Anterior cingulate cortex (tissue), 58 donors: ENCODE measurements at places on chromosomes 5 and 9.

DNA sequence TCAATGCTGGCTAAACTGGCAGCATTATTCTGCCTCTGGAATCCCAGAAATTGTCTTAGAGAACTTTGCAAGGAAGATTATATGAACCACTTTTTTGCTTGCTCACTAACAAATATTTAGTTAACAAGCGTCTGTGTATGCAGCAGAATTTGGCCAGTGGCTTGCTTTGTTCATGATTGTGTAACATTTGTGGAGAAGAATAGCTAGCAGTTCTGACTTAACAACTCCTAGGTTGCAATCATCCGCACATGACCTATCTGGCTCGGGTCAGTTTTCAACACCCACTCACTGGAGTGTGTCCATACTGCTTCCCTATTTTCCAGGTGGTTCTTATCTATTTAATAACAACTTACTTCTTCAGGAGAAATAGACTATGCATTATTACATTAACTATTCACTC, 98.5 kb downstream of the SNX18 start:
- no peak for DNase-seq

DNA sequence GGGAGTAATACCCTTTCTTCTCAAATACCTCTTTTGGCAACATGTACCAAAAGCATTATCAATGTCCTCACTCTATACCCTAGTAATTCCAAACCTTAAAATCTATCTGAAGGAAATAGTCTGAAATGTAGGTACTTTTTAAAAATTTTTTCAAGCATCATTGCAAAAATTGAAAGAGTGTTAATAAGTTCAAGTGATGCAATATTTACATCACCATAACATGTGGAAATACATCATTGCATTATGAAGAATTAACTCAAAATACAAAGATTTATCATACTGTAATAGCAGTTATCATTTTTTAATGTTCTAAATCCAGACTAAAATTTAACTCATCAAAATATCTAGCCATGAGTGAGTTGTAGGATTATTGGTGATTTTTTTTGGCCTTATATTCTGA, 123.1 kb downstream of the DENND1A start:
- DNase-seq: no peak

GRCh38 chr5:41817625-41818301, 52.5 kb downstream of the OXCT1 start:
- no peak for DNase-seq

DNA sequence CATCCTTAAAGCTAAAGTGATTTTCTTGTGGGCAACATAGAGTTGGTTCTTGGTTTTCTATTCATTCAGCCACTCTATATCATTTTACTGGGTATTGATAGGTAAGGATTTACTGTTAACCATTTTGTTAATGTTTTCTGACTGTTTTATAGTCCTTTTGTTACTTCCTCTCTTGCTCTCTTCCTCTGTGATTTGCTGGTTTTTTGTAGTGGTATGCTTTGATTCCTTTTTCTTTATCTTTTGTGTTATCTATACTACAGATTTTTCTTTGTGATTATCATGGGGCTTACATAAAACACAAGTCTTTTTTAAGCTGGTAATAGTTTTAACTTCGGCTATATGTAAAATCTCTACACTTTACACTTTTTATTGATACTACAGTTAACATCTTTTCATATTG, 43.3 kb downstream of the CREBRF start:
- no peak for DNase-seq

- DNase-seq: no peak
These were observed 35.8 kb downstream of the PPIC start for GRCh38 chr5:123000731-123001130.

DNA sequence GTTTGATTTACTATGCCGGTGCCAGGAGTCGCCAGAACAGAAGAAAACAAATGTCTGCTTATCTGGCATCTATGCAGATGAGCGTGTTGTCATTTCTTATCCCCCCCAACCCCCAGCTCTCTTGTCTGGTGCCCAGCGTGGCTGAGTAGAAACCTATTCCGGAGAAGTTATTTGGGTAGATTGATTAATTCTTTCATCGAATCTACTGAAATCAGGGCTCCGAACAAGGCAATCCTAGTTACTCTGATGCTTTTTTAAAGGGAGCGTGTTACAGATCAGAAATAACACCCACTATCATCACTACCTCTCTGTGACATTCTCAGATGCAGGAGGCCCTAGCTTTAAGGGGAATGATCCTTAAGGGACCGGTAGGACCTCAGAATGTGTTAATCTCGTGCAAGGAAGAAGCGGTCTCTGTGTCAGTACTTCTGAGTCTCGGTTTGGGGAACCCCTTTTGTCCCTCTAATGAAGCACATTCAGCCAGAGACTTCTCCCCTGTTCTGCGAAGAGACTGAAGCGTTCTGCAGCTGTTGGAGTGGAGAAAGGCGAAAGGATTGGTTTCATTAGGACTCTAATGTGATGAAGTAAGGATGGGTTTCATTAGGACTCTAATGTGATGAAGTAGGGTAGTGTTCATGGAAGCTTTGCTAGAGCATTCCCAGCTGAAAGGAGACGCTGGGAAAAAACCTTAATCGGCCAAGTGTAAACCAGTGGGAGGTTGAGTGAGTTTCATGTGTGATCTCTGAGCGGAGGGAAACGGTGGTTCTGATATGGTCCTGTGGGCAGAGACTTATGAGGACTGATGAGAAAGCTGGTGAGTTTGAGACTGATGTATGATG, 1.5 kb downstream of the PIP5K1B start:
- no peak for DNase-seq
